ENCODE measurements at places on chromosomes 12 and 14. TPM values are rescaled to one million over a fixed set of nuclear protein-coding genes. Genes with fewer than 3 reads are reported as not detected.
A peak's percentile ranks its signal among the peaks of the same experiment; 100 is the strongest.

The LRRIQ1 gene
- not detected for total RNA-seq

The B3GNT4 gene
- total RNA-seq = 2.3 TPM

DNA sequence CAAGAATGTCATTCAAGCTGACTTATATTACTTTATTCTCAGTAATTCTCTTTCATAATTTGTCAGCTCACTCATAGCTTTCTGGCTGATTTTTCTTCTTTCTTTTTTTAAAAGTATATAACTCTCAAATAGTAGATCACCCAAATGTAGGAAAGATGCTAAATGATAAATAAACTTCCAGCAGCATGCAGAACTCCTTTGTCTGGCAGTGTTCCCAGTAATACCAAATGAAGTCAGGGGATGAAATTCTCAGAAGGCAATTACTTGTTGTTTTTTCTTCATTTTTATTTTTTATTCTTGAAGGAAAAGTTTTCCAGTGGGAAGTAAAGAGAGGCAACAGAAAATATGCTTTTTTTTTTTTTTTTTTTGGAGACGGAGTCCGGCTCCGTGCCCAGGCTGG lies 133.3 kb upstream of the SLCO1C1 start:
- DNase-seq = no peak

The AICDA gene
- not detected for total RNA-seq

The GTF2A1 gene
- 38.9 TPM for total RNA-seq

GRCh38 chr14:101181446-101182313 lies 278.2 kb upstream of the RTL1 start:
- DNase-seq = no peak

DNA sequence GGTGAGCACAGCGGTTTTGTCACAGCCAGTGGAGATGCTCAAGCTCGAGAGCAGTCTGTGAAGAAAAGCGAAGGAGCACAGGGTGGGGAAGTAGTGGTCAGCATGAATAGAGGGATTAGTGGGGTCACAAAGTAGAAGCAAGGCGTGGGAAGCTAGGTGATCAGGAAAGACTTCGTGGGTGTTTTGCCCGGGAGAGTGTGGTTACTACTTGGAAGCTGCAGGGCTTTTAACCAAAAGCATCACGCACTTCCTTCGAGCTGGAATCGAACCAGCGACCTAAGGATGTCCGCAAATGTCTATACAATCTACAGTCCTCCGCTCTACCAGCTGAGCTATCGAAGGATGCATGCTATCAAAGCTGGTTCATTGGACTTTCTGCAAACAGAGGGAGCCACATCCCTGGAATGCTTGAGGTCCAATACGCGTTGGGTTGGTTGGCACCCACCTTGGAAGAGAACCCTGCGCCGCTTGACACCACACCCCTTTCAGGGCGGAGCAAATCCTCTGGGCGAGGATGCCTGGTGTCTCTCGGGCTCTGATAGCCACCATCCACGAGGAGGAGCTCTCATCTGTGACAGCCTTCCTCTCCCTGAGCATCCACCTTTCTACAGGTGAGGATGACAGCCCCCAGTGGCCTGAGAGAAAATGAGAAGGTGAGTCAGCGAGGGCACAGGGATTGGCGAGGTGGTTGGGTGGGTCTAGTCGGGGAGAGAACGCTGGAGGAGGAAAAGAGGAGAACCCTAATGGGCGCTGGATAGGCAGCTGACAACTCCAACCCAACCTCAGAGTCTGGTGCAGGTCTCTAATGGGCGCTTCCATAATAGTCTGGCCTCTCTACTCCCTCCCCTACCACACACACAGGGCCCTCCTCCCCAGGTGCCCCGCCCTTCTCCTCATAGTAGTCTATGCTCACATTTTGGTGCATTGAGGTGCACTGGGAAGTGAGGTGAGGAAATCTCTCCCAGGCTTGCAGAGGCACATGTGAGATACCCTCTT lies 16.0 kb upstream of the OR6S1 start:
- peak; percentile 53 for DNase-seq

The NPFF gene
- total RNA-seq = 0.58 TPM

DNA sequence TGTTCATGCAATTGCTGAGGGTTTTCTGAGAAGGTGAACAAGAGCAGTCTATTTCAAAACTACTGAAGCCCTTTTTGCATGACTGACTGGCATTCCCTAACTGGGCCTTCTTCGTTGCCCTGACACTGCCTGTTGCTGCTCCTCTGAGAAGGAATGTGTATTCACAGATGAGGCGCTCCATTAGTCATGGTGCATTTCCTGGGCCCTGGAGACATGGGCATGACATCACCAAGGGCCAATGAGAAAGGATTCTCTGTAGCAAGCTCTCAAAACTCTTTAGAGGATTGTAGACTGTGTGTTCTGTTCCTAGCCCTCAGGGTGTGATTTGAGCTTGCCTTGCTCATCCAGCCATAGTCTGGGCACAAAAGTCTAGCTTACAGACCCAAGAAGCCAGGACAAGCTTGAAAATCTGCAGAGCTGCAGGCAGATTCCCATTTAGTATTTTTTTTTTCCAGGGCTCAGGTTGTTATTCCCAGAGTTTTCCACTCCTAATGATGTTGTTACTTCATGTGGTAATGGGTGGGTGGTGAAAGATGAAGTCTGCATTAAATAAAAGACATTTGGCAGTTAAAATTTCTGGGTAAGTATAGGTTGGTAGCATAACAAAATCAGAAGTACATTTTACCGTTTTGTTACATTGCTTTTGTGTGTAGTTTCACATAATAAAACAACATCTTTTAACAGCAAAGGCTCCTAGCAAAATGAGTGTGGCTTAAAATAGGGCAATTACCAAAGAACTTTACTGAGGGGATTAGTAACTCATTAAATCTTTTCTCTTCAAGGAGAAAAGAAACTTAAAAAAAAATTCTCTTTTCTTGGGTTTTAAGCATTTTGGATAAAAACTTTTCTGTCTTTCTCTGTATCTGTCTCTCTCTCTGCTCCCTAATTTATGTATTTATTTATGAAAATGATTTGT lies 318.4 kb downstream of the RAD51B start:
- DNase-seq = peak; percentile 21

The RAD9B gene
- 1.1 TPM for total RNA-seq

- peak; percentile 8 for DNase-seq
Observed at GRCh38 chr14:95513291-95513690, 3.2 kb downstream of the SYNE3 start.

DNA sequence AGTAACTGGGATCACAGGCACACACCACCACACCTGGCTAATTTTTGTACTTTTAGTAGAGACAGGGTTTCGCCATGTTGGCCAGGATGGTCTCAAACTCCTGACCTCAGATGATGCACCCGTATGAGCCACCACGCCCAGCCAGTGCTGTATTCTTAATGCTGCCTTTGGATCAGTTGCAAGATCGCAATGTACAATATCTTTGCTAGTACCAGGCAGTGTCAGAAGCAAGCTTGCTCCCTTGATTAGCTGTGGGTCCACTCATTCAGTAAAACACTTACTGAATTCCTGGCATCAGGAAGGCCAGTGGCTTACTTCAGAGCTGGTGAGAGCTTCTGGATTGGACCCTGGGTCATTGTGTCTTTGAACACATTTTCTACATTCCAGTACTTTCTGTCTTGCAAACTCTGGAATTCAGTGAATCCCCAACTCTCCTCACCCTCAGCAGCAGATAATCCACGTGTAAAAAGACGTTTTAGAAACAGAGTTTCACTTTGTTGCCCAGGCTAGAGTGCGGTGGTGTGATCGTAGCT lies 1183.7 kb downstream of the AACS start:
- no peak for DNase-seq

The CLEC4C gene
- total RNA-seq = not detected

DNA sequence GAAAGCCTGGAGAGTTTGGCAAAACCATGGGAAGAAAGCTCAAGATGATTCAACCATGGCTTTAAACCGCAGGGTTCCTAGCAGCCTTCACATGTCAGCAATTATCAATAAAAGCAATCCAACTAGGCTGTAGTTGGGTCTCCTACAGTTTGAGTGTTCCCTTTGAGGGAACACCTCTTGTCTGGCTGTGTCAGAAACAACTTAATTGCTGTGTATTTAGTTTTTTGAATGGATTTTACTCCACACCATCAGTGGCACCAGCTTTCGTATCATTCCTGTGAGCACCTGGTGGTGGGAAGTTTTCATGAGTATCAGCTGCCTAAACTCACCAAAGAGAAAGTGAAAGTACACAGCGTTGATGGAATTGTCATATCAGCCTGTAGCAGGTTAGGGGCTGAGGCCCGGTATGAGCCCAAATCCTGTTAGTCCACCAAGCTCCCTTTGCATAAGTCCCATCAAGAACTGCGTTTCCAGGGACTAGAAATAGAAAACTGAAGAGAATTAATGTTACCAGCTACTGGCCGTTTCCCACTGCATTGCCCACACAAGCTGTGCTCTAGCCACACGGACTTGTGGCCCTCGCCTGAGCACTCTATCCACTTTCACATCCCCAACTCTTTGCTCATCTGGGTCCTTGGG lies 10.9 kb upstream of the IL26 start:
- DNase-seq = peak; percentile 46

DNA sequence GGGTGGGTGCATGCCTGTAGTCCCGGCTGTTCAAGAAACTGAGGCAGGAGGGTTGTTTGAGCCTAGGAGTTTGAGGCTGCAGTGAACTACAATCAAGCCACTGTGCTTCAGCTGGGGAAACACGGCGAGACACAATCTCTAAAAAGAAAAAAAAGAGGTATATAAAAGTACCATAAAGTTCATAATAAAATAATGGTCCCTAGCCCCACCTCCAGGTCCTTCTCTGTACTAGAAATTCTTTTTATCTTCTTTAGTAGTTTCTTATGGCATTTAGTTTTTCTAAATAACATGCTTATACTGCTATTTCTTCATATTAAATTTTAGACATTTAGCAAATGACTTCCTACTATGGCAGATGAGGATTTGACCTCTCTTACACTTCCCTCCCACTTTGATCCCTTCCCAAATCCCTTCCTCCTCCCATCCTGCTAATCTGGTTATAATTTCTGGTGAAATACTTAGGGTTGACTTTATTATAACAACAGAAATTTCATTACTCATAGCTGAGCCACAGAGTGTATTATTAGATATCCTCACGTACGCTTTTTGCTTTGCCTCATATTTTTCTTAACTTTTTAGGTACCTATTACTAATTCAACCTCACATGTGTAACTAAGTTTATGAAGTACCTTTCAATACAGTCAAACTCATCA lies 94.7 kb downstream of the SLC41A2 start:
- no peak for DNase-seq

GRCh38 chr12:48961801-48962200 lies 4.5 kb upstream of the ARF3 start:
- no peak for DNase-seq

DNA sequence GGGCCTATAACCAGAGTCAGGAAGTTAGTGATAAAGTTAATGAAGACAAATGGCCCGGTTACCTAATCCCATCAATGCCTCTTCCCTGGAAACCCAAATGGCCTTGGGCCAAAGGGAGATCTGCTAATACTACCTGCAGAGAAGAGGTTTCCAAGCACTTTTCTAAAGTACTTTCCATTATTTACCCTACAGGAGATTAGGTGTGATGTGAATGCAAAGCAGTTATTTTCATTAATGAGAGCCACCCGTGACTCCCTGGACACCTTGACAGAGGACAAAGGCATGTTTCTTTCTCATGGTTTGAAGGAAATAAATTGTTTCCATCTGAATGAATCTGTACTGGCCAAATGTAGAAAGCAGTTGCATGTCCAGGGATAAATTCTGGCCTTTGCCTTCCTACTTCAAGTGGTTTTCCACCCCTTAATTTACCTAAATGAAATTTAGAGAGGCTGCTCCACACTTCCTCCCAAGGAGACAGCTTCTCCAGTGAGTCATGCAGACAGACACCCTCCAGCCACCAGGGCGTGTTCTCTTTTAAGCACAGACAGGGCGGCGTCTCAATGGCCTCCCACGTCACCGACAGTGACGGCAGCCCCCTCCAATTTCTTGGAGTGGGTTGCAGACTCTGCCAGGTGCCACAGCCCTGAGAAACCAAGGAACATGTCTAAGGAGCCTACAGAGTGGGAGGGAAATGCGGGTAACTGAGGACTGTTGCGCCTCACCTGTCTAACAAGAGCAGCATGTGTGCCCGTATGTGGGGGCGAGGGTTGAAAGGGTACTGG lies 43.9 kb upstream of the GNPNAT1 start:
- DNase-seq = no peak

GRCh38 chr12:95838125-95838524 lies 20.6 kb upstream of the SNRPF start:
- no peak for DNase-seq

DNA sequence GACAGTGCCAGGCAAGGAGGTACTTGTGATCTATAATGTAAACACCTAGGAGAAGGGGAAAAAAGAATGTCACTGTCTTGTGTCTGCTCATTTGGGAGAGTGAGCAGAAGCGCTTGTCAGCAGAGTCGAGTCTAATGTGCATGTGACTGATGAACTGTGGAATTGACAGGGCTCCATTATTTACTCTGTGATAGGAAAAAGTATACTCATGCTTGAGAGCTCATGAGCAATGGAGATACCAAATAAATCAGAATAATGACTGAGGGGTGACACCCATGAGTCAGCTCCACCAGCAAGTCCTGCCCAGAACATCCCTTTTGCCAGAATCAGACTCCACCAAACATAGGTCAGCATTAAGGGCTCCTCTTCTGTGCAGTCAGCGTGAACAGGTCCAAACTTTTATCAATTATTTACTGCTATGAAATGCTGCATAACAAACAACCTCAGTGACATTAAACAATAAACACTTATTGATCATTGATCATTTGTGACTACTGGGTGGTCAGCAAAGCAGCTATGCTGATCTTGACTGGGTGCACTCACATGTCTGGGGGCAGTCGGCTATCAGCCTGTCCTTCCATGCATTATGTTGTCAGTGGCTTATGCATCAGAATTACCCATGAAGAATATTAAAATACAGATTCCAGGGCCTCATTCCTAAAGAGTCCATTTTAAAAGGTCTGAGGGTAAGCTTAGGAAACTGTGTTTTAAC lies 29.2 kb upstream of the WSCD2 start:
- DNase-seq = no peak

The KRT80 gene
- total RNA-seq = not detected

- DNase-seq = peak; percentile 36
Observed at GRCh38 chr14:97634751-97635150, 837.6 kb downstream of the VRK1 start.

GRCh38 chr14:55019968-55020554 lies 6.8 kb downstream of the WDHD1 start:
- DNase-seq = no peak

DNA sequence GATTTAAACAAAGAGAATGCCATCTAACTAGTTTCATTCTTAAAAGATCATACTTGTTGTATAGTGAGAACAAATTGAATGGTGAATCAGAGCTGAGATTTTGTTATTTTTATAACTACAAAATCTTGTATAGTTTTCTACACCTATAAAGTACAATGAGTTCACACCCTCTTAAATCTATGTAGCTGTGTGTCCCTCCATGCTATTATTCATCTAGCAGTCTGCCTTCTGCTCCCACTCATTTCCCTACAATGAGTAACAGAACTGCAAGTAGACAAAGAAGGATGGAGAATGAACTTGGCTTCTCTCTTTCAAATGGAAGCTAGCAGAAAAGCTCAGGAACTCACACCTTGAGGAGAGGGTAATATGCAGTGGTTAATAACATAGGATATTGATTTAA lies 7.1 kb downstream of the IFNG-AS1 start:
- no peak for DNase-seq

- DNase-seq = no peak
Observed at GRCh38 chr12:25825446-25825845, 133.0 kb upstream of the RASSF8 start.

The MMP17 gene
- 0.87 TPM for total RNA-seq

GRCh38 chr12:128652136-128652751 lies 171.5 kb downstream of the SLC15A4 start:
- no peak for DNase-seq

The ARG2 gene
- total RNA-seq = 7.6 TPM

The MANSC1 gene
- total RNA-seq = 2.2 TPM

The LTBP2 gene
- 0.10 TPM for total RNA-seq

- DNase-seq = peak; percentile 90
Observed at GRCh38 chr12:124906606-124907261, 7.7 kb downstream of the UBC start.

The TDRD9 gene
- total RNA-seq = 0.19 TPM

The GDF11 gene
- total RNA-seq = 8.7 TPM
